Heart left ventricle (tissue), 16 donors: ENCODE measurements at places on chromosomes 6 and 20. TPM values are rescaled to one million over a fixed set of nuclear protein-coding genes. Genes with fewer than 3 reads are reported as not detected.

The NKX2-2 gene
- not detected for polyA plus RNA-seq

The HFE gene
- 1.6 TPM for polyA plus RNA-seq

The NKX2-4 gene
- polyA plus RNA-seq = not detected

The TNF gene
- polyA plus RNA-seq = 0.15 TPM

The GPX5 gene
- not detected for polyA plus RNA-seq

The MEP1A gene
- polyA plus RNA-seq = not detected

The MYBL2 gene
- polyA plus RNA-seq = 0.24 TPM

The SYNDIG1 gene
- polyA plus RNA-seq = 8.4 TPM

The SMOC2 gene
- 5.9 TPM for polyA plus RNA-seq

The TFAP2D gene
- not detected for polyA plus RNA-seq
